Stimulated activated CD8-positive, alpha-beta memory T cell treated with anti-CD3 and anti-CD28 coated beads, Interleukin-2, amount 100 ng/mL, for 48 hours (primary cell): ENCODE measurements at places on chromosomes 6 and 20.

GRCh38 chr6:20954315-20954714 lies 420.1 kb downstream of the CDKAL1 start:
- no peak for DNase-seq

- DNase-seq, result no peak
These were observed 15.0 kb downstream of the SPAG4 start for GRCh38 chr20:35630636-35631035.

GRCh38 chr20:41005361-41005729 lies 23.3 kb upstream of the TOP1 start:
- no peak for DNase-seq

DNA sequence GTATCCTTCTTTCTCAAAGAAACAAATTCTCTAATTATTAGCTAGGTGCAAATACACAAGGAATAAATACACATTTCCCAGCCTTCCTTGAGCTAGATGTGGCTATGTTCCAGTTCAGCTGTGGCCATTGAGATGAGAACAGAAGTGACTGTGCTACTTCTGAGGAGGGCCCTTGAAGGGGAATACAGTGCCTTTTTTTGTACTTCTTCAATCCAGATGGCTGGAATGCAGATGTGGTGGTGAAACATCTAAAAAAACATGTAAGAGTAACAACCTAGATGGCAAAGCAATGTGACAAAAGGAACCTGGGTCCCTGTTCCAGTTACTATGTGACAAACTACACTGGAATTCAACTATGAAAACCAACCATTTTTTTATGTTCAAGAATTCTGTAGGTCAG lies 115.4 kb upstream of the DST start:
- DNase-seq, result no peak

DNA sequence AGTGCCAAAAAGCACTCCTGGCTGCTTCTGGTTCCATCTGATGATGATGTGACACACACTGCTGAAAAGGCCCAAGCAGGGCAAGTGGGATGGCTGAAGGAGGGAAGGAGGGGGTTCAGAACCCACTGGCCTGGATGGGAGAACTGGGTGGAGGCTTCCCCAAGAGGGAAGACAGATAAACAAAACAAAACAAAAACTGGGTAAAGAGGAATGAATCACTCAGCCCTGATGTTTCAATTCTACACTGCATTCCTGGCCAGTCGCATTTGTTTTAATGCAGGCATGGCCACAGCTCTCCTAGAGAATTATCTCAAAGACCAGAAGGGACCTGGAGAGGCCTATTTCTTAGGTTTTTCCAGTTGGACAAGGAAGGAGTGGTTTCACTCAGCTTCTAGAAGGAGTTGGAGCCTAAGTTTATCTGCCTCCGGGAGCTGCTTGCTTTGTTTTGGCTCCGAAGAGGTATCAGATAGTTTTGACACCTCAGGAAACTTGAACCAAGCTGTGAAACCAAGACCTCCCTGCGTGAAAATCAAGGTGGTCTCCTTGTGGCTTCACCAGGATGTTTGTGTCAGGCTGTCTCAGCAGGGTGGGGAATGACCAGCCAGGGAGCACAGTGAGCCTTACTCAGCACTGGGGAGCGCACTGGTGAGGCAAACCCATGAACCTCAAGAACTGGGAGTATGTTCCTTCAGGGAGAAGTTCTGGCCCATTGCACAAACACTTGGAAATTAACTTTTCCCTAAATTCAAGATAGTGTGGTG lies 16.1 kb downstream of the TTPAL start:
- no peak for DNase-seq

DNA sequence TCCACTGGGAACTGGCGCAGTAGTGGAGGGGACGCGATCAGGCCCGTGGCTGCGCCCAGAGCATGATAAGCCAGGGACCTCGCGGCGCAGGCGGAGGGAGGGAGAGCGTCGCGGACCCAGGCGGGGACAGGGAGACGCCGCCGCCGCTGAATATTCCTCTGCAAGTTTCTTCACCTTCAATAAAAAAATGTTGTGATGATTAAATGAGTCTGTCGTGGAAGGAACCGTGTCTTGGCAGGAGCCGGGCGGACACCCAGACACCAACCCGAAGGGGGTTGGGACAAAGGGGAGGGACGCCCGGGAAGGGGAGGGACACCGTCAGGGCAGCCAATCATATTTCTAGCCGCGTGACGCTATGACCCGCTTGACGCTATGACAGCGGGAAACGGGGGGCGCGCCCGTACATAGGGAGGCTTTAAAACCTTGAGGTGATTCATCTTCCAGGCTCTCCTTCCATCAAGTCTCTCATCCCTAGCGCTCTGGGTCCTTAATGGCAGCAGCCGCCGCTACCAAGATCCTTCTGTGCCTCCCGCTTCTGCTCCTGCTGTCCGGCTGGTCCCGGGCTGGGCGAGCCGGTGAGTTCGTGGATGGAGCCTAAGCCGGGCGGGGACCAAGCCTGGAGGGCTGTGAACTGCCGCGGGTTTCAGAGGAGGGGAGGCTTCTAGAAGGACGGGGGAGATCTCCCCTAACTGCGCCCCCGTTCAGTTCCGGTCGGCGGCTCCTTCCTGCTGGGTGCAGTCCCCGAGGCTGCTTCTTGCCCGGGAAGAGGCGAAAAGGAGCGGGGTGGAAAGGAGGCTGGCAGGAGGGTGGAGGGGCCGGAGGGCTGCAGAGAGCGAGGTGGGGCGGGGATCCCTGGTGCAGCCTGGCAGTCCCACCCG lies at the start of gene ULBP2:
ULBP2 (plus strand) TSS at position 432 of the 878 bp plus-strand sequence; CDS start at position 491, 59 bp downstream.
- peak; percentile 70 for DNase-seq

- DNase-seq, result no peak
These were observed 22.3 kb downstream of the ELOVL5 start for GRCh38 chr6:53326372-53327016.

DNA sequence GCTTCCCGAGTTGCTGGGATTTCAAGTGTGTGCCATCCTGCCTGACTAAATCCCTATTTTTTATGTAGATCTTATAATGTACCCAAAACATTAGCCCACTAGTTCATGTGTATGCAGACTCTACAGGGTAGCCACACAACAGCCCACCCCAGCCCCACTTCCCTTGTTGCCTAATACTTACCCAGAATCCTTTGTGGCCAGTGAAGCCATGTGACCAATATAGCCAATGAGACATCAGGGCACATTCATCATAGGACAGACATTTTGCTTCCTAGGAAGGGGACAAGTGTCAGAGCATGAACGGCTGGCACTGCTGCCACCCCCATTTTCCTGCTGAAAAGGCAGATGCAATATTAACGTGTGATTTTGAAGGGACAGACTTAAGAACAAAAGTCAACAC lies 36.0 kb upstream of the TCP11 start:
- no peak for DNase-seq

DNA sequence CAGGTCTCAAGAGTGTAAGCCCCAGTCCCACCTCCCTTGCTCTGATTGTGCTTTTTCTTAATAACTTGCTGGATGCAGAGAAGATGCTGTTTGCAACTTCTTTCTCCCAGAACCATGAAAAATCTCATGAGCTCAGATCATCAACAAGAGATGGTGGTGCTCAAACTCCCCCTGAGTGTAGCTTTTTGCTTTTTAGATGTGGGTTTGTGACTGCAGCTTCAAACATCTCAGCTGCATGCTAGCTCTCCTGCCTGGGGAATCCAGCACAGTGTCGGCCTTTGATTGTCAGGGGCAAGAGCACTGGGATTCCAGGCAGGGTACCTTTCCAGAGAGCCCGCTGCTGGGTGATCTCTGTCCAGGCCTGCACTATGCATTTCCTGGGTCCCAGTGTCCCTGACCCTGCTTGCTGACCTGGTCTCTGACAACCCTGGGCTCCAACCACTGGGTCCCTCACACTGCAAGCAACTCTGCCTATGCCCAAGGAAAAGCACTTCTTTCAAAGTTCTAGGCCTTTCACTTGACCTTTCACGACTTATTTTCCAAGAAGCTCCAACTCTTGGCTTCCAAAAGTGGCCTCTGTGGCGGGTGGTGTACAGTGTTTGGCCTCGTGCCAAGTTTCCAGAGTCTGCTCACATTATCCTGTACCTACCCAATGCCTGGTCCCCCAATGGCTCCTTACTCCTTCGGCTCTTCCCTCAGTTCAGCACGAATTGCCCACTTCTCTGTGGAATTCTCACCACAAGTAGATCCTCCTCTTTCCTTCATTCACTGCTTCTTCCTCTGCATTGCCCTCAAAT lies 69.7 kb upstream of the LY86 start:
- no peak for DNase-seq

GRCh38 chr20:53379014-53379832 lies 214.4 kb downstream of the ZNF217 start:
- no peak for DNase-seq

DNA sequence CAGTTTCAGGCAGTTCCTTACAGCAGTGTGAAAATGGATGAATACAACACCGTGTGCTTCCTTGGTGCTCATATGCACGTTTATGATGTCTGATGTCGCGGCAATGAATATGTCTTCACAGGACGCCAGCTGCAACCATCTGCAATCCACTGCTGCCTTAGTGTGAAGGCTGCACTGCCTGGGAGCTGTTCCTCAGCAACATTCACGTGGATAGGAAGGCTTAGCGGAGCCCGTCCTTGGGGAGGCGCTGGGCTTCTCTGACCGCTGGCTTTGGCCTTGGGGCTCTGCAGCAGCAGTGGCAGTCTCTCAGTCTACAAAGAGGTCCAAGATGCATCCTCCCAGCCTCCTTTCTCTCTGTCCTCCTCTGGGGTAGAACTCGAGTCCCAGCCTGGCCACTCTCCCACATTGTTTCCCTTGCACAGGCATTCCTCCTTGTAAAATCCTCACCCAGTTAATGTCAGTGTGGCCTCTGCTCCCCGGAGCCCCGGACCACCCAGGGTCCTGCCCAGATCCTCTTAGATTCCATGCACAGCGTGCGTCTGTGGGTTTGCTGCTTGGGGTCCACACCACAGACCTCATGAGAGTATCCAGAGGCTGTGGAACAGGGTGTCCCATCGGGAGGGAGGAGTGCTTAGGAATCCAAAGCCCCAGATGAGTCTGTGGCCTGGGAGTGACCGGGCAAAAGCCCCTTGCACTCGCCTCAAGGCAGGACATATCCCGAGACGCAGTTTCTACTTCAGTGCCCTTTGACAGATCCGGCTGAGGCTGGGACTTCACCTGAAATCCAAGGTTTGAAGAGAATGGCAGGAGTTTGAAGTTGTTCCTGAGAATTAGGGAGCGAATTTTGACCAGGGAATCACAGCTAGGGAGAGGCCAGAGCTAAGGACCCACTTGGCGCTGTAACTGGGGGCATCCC lies 181.3 kb downstream of the THBS2 start:
- DNase-seq, result no peak

DNA sequence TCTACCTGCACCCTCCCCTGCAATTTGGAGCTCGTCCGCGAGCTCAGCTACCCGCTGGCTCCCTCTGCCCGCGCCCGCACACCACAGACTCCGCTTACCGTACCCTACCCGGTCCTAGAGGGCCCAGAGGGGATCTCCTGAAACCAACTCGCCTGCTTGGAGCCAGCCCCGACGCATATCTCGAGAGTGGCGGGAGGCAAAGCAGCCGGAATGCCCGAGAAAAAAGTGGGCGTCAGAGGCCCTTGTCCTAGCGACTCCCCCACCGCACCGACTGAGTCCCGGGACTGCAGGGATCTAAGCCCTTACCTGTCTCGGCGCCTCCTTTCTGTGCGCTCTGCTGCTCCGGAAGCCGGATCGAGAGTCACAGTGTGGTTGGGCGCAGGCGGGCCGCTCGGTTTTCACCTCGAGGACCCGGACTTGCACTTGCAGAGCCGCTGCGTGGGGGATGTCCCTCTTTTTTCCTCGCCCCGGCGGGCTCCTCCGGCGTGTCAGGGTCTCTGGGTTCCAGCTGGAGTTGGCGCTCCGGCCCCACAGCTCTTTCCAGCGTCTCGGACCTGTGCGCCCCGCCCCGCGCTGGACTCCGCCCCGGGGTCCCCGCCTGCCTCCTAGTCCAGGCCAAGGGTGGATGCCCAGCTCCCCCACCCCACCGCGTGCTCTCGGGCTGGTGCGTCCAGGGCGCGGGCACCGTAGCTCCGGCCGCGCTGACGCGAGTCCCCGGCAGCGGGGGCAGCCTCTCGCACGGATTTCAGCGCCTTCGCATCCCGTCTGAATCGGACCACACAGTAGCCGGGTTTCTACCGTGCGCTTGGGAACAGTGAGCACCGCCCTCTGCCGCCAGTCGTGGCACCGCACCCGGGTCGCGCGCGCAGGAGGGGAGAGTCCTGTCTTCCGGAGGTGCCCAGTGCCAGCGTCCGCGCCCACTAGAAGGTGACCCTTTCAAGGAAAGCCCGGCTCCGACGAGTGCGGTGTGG lies at the start of gene PROKR2:
PROKR2 (minus strand) TSS at position 767 of the 971 bp plus-strand sequence. CDS start 2,585 bp downstream, outside the sequence.
- DNase-seq, result peak; percentile 17

DNA sequence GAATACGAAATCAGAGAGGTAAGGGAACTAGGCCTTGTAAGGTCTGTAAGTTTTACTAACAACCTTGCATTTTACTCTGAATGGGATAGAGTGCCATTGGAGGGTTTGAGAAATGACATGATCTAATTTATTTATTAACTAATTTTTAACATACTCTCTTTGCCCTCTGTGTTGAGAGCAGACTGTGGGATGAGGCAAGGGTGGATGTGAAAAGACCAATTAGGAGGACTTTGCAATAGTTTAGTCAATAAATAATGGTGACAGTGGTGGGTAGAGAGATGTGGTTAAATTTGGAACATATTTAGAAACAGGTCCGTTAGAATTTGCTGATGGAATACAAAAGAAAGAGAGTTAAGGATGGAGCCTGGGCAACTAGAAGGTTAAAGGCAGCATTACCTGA lies 60.0 kb downstream of the MKKS start:
- DNase-seq, result no peak

- no peak for DNase-seq
These were observed 70.0 kb downstream of the CPNE5 start for GRCh38 chr6:36769183-36769675.

GRCh38 chr6:35911871-35912653 lies 8.8 kb downstream of the SRPK1 start:
- DNase-seq, result no peak

- DNase-seq, result no peak
These were observed 229.7 kb upstream of the MARCKS start for GRCh38 chr6:113627480-113627879.

GRCh38 chr20:24469116-24469893 lies at the start of gene SYNDIG1:
SYNDIG1 (plus strand) TSS chr20:24469629; CDS start chr20:24543098, 73,469 bp downstream.
- DNase-seq, result no peak
